ENCODE measurements at places on chromosomes 7 and 10. TPM values are rescaled to one million over a fixed set of nuclear protein-coding genes. Genes with fewer than 3 reads are reported as not detected.

LRRN3 gene
- total RNA-seq, result 0.35 TPM

MRLN gene
- not detected for total RNA-seq

ZCCHC24 gene
- total RNA-seq, result 4.6 TPM

SLC37A3 gene
- 52.9 TPM for total RNA-seq

PNLIPRP1 gene
- total RNA-seq, result 2.5 TPM

SRI gene
- 801 TPM for total RNA-seq

SMC3 gene
- total RNA-seq, result 33.0 TPM

SLC35G1 gene
- total RNA-seq, result 13.4 TPM

KNDC1 gene
- total RNA-seq, result 0.29 TPM

ANKRD30A gene
- not detected for total RNA-seq

PTF1A gene
- total RNA-seq, result not detected

BLNK gene
- 13.5 TPM for total RNA-seq

MAT1A gene
- 1.4 TPM for total RNA-seq

C10orf62 gene
- total RNA-seq, result not detected

GPER1 gene
- total RNA-seq, result 5.7 TPM

TCF7L2 gene
- 65.1 TPM for total RNA-seq

PNLIP gene
- total RNA-seq, result 5.0 TPM

SLC16A9 gene
- 24.3 TPM for total RNA-seq

SRRM3 gene
- total RNA-seq, result 0.67 TPM

ANAPC16 gene
- total RNA-seq, result 63.2 TPM

GTF2IRD1 gene
- total RNA-seq, result 18.3 TPM

BRI3 gene
- 152 TPM for total RNA-seq

AVPI1 gene
- total RNA-seq, result 26.6 TPM

VAX1 gene
- not detected for total RNA-seq

ADAMTS14 gene
- total RNA-seq, result 1.5 TPM

HYAL4 gene
- total RNA-seq, result not detected

TDRD1 gene
- 0.05 TPM for total RNA-seq

C10orf53 gene
- not detected for total RNA-seq

ERCC6 gene
- 18.0 TPM for total RNA-seq

UNC5B gene
- 18.5 TPM for total RNA-seq

CCZ1B gene
- 50.1 TPM for total RNA-seq

NPSR1 gene
- not detected for total RNA-seq

CLEC5A gene
- 0.27 TPM for total RNA-seq

HABP2 gene
- 0.79 TPM for total RNA-seq

Data from colonic mucosa (tissue), 4 donors.